PC-9 (cell line): ENCODE measurements at places on chromosomes 5 and 9. TPM values are rescaled to one million over a fixed set of nuclear protein-coding genes. Genes with fewer than 3 reads are reported as not detected.

THBS4 gene
- total RNA-seq, result 6.6 and 8.1 TPM in 2 replicates

DNA sequence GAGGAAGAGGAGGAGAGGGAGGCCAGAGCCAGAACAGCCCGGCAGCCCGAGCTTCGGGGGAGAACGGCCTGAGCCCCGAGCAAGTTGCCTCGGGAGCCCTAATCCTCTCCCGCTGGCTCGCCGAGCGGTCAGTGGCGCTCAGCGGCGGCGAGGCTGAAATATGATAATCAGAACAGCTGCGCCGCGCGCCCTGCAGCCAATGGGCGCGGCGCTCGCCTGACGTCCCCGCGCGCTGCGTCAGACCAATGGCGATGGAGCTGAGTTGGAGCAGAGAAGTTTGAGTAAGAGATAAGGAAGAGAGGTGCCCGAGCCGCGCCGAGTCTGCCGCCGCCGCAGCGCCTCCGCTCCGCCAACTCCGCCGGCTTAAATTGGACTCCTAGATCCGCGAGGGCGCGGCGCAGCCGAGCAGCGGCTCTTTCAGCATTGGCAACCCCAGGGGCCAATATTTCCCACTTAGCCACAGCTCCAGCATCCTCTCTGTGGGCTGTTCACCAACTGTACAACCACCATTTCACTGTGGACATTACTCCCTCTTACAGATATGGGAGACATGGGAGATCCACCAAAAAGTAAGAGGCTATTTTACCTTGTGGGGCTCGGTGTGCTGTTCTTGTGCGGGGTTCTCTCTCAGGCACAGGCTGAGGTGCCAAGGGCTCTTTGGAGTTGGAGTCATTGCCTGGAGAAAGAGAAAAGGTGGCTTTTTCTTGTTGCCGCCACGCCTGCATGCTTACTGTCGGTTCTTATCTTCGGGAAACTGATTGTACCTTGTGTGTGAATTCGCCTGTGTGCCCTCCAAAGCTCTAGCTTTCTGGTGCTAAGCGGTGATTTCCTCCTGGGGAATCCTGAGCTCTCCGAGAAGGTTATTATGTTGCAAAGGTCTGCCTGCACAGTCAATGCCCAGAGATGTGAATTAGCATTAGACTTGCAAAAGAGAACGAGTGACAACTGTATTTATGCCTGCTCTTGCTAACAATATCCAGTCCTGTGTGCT, at the start of gene ISL1:
Gene ISL1 (plus strand): TSS at position 318 of the 991 bp plus-strand sequence. CDS start 224 bp downstream, at position 542.
- H3K4me3 ChIP-seq, result no peak within 1 kb of the TSS
- no peaks in the 10 kb centered on the region for H3K36me3 ChIP-seq
- DNase-seq, result no peak

GRCh38 chr5:142320851-142321560, 3.8 kb downstream of the SPRY4 start:
- H3K27ac ChIP-seq, result peak overlapping the region; percentile 49
- DNase-seq, result no peak
- peaks cover 53% of the 10 kb centered on the region for H3K4me1 ChIP-seq
- peak overlapping the region; percentile 82 for H3K4me3 ChIP-seq
- H3K27me3 ChIP-seq, result no peaks in the 10 kb centered on the region

GRCh38 chr9:109640580-109641371, 139.2 kb upstream of the PALM2AKAP2 start:
- H3K4me1 ChIP-seq, result peaks cover 5% of the 10 kb centered on the region; the same call in 1 of the 2 replicates
- H3K4me3 ChIP-seq, result peak overlapping the region; percentile 96
- peak; percentile 55 for DNase-seq

ANKDD1B gene
- 0.20 and 0.31 TPM in 2 replicates for total RNA-seq

DNA sequence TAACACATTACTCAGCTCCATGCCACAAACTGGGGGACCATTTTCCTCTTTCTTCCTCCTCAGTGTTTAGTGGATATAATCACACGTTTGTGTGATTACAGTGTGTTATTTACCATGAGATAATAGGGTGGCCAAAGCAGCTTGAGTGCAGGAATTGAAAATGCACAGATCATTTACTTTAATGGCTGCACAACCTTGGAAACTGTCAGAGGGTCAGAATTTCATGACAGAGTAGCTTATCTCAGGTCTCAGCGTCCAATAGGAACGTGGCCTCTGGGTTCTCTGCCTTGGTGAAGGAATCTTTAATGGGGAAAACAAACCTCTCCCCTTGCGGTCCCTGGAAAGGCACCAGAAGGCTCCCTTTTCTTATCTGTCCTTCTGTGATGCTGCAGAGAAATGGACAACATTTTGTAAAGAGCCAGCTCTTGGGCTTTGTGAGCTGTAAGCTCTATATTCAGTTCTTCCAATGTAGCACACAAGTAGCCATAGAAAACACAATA, 87.4 kb upstream of the CD180 start:
- no peak overlapping the region for H3K27ac ChIP-seq
- H3K36me3 ChIP-seq, result no peaks in the 10 kb centered on the region
- no peak overlapping the region for H3K4me3 ChIP-seq
- no peak for DNase-seq
- no peaks in the 10 kb centered on the region for H3K4me1 ChIP-seq

GRCh38 chr9:78040726-78041125, 9.1 kb upstream of the GNAQ start:
- H3K4me1 ChIP-seq, result peaks cover 35% of the 10 kb centered on the region
- no peaks in the 10 kb centered on the region for H3K27me3 ChIP-seq
- H3K36me3 ChIP-seq, result no peaks in the 10 kb centered on the region
- DNase-seq, result peak; percentile 49
- no peak overlapping the region for H3K4me3 ChIP-seq
- H3K27ac ChIP-seq, result peak overlapping the region; percentile 26

DNA sequence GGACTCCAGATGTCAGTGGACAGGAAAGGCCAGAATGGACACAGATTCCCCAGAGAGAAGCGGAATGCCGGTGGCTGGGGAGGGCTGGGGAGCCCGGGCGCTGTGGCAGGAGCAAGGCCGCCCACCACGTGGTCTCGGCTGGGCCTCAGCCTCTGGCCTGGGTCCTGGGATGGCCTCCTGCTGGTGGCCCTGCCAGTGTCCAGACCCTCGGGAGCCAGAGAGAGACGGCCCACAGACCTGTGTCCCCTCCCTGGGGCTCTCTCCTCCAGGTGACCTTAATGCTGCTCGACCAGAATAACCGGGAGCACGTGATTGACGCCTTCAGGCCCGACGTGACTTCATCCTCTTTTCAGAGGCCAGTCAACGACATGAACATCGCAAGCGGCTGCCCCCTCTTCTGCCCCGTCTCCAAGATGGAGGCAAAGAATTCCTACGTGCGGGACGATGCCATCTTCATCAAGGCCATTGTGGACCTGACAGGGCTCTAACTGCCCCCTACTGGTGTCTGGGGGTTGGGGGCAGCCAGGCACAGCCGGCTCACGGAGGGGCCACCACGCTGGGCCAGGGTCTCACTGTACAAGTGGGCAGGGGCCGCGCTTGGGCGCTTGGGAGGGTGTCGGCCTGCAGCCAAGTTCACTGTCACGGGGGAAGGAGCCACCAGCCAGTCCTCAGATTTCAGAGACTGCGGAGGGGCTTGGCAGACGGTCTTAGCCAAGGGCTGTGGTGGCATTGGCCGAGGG, 19.0 kb downstream of the FBXW5 start:
- H3K27me3 ChIP-seq, result no peaks in the 10 kb centered on the region
- no peaks in the 10 kb centered on the region; the same call in 1 of the 2 replicates for H3K36me3 ChIP-seq
- no peak for DNase-seq
- no peaks in the 10 kb centered on the region for H3K4me1 ChIP-seq
- H3K27ac ChIP-seq, result no peak overlapping the region
- H3K4me3 ChIP-seq, result no peak overlapping the region

GRCh38 chr5:77751328-77752023, 24.7 kb downstream of the TBCA start:
- DNase-seq, result no peak
- H3K4me1 ChIP-seq, result 0 out of 2 replicates have a peak, but pooled peaks cover 7% of the 10 kb centered on the region
- no peak overlapping the region for H3K4me3 ChIP-seq
- H3K27ac ChIP-seq, result no peak overlapping the region

- H3K36me3 ChIP-seq, result no peaks in the 10 kb centered on the region
- H3K4me3 ChIP-seq, result peak overlapping the region; percentile 32; the same call in 1 of the 2 replicates
- no peaks in the 10 kb centered on the region for H3K4me1 ChIP-seq
- no peaks in the 10 kb centered on the region for H3K27me3 ChIP-seq
- no peak overlapping the region for H3K27ac ChIP-seq
- DNase-seq, result no peak
Observed at GRCh38 chr5:64166201-64166959, 737 bp downstream of the RNF180 start.

PCDHGA6 gene
- 0.17 TPM in 1 of 2 replicates, not detected in the other for total RNA-seq

GRCh38 chr5:172680921-172681320, 39.9 kb downstream of the NEURL1B start:
- H3K27me3 ChIP-seq, result no peaks in the 10 kb centered on the region
- no peaks in the 10 kb centered on the region for H3K36me3 ChIP-seq
- H3K4me3 ChIP-seq, result no peak overlapping the region
- no peak overlapping the region for H3K27ac ChIP-seq

DNA sequence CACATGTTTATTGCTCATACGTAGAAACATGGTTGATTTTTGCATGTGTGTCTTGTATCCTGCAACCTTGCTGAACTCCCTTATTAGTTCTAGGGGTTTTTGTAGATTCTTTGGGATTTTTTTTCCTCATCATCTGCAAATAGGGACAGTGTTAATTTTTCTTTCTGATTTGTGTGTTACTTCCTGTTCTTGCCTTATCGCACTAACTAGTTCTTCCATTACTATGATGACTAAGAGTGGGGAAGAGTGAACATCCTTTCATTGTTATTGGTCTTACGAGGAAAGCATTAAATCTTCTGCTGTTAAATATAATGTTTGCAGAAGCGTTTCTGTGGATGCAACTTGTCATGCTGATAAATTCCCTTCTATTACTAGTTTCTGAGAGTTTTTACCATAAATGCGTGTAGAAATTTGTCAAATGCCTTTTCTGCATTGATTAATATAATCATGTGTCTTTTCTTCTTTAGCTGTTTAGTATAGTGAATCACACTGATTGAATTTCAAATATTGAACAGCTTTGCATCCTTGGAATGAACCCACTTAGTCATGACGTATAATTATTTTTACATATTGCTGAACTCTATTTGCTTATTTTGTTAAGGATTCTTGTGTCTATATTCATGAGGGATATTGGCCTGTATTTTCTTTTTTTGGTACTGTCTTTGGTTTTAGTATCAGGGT, 32.1 kb upstream of the RNF130 start:
- no peaks in the 10 kb centered on the region for H3K36me3 ChIP-seq
- H3K4me1 ChIP-seq, result no peaks in the 10 kb centered on the region
- H3K27me3 ChIP-seq, result peaks cover 24% of the 10 kb centered on the region; the same call in 1 of the 2 replicates
- H3K4me3 ChIP-seq, result no peak overlapping the region
- DNase-seq, result no peak

- H3K4me3 ChIP-seq, result no peak overlapping the region
- H3K36me3 ChIP-seq, result no peaks in the 10 kb centered on the region
- no peak overlapping the region for H3K27ac ChIP-seq
- H3K4me1 ChIP-seq, result no peaks in the 10 kb centered on the region
- DNase-seq, result no peak
- no peaks in the 10 kb centered on the region for H3K27me3 ChIP-seq
Observed at GRCh38 chr5:125583321-125584139, 837.1 kb upstream of the ZNF608 start.

OLFML2A gene
- 5.7 and 9.0 TPM in 2 replicates for total RNA-seq

- no peak overlapping the region for H3K4me3 ChIP-seq
- DNase-seq, result no peak
- no peaks in the 10 kb centered on the region for H3K27me3 ChIP-seq
- H3K36me3 ChIP-seq, result no peaks in the 10 kb centered on the region
Observed at GRCh38 chr9:8492679-8493078, 693.1 kb upstream of the DMAC1 start.

C5orf46 gene
- total RNA-seq, result 1.0 TPM in 1 of 2 replicates, not detected in the other

GRCh38 chr9:6072865-6073264, 57.4 kb upstream of the RANBP6 start:
- H3K27me3 ChIP-seq, result no peaks in the 10 kb centered on the region
- DNase-seq, result no peak
- no peak overlapping the region for H3K4me3 ChIP-seq

- H3K4me3 ChIP-seq, result no peak overlapping the region
- no peaks in the 10 kb centered on the region for H3K36me3 ChIP-seq
- H3K4me1 ChIP-seq, result no peaks in the 10 kb centered on the region
- no peaks in the 10 kb centered on the region for H3K27me3 ChIP-seq
- H3K27ac ChIP-seq, result no peak overlapping the region
- DNase-seq, result no peak
Observed at GRCh38 chr9:99176527-99177013, 45.2 kb downstream of the ALG2 start.

SPDL1 gene
- 30.5 and 39.2 TPM in 2 replicates for total RNA-seq

DNA sequence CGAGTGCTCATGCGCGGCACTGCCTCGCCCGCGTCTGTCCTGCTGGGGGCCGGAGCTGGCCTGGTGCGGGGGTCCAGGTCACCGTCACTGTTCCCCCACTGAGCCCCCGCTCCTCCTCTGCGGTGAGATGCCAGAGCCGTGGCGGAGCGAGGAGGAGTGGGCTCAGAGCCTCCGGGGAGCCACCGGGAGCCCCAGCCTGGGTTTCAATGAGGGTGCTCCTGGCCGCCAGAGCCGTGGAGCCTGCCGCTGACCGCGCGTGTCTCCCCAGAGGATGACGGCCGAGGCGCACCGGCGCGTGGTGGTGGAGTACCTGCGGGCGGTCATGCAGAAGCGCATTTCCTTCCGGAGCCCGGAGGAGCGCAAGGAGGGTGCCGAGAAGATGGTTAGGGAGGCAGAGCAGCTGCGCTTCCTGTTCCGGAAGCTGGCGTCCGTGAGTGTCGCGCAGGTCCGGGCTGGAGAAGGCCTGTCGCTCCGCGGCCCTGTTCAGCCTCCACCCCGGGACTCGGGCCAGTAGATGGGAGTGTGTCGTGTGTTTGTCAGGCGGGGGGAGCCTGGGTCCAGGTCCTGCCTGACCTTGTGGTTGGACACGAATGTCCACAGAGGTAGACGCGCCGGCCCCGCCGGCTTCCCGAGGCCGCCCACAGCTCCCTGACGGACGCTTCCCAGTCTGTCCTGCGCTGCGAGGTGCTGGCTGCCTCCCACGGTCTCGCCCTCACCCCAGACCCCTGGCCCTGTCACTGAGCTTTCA, 22.0 kb downstream of the EXOC3 start:
- peaks cover 21% of the 10 kb centered on the region for H3K36me3 ChIP-seq
- no peaks in the 10 kb centered on the region for H3K4me1 ChIP-seq
- H3K27ac ChIP-seq, result no peak overlapping the region
- no peaks in the 10 kb centered on the region for H3K27me3 ChIP-seq

GRCh38 chr9:91119679-91120078, 242.0 kb downstream of the AUH start:
- H3K27ac ChIP-seq, result no peak overlapping the region
- peaks cover 20% of the 10 kb centered on the region for H3K4me1 ChIP-seq
- no peaks in the 10 kb centered on the region for H3K36me3 ChIP-seq
- no peaks in the 10 kb centered on the region for H3K27me3 ChIP-seq
